DMS79 treated with DMSO at 0.1 percent for 48 hours (cell line): ENCODE measurements at places on chromosomes 5 and 9.
A peak's percentile ranks its signal among the peaks of the same experiment; 100 is the strongest.

- no peak for DNase-seq
Measured at GRCh38 chr9:71515626-71516025, 252.7 kb downstream of the CEMIP2 start.

- DNase-seq = no peak
Measured at GRCh38 chr5:82244854-82245635, 33.1 kb downstream of the RPS23 start.

- peak; percentile 41 for DNase-seq
Measured at GRCh38 chr9:129175515-129175824, 2.6 kb downstream of the IER5L start.

- peak; percentile 38 for DNase-seq
Measured at GRCh38 chr9:35736201-35736633, 3.8 kb downstream of the CREB3 start.

- DNase-seq = no peak
Measured at GRCh38 chr9:134318941-134319305, 7.3 kb upstream of the RXRA start.

- DNase-seq = no peak
Measured at GRCh38 chr5:36656556-36656955, 50.1 kb downstream of the SLC1A3 start.

- peak; percentile 2 for DNase-seq
Measured at GRCh38 chr9:100670719-100671118, 92.8 kb downstream of the CAVIN4 start.

DNA sequence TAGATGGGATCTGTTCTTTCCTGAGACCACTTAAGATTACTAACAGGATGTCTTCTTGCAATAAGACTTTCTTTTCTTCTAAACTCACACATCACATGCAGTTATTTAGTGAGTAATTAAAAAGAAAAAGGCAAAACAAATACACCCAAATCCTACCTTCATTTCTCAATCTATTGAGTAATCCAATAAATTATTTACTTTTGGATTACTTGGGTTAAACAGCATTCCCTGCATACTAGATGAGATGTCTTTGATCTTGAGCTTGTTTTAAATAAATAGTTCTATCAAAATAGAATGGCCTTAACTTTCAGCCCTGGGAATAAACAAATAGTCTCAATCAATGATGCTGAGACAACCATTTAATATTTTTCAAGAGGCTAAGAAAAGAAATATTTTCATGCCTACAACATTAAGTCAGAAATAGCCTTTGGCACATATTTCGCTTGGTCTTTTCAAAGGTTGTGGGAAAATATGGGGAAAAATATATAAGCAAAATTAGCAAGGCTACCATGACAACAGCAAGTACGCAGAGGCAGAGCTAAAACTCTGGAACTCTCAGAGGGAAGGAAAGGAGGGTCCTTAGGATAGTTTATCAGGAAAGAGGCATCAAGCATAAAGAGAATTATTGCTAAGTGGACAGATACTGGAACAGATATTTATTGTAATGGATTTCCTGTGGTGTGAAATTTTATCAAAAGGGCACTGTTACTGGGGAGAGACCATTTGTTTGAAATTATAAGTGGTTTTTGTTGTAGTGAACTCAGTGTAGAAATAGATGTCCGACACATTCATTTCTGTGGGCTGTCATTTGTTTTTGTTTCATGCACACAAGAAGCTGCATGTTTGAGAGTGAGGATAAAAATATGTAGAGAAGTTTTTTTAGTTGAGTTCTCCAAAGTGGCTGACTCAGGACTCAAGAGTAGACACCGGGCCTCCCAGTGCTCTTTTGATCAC, 70.2 kb upstream of the CDH6 start:
- DNase-seq = no peak

DNA sequence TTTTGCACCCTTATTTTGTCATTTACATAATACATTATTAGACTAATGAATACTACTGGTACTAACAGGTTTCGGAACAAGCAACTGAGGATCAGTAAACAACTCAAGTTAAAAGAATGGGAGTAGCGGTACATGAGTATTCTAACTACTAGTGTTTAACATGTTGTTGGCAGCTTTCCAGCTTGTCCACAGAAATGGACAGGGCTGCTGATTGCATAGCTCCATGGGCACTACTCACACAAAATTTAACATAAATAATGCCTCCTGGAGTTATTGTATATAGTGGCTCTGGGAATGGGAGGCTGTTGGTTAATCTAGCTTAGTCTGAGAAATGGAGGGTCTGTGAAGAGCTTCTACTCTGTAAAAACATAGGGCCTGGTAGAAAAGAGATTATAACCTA, 6.7 kb downstream of the NCBP1 start:
- DNase-seq = no peak

DNA sequence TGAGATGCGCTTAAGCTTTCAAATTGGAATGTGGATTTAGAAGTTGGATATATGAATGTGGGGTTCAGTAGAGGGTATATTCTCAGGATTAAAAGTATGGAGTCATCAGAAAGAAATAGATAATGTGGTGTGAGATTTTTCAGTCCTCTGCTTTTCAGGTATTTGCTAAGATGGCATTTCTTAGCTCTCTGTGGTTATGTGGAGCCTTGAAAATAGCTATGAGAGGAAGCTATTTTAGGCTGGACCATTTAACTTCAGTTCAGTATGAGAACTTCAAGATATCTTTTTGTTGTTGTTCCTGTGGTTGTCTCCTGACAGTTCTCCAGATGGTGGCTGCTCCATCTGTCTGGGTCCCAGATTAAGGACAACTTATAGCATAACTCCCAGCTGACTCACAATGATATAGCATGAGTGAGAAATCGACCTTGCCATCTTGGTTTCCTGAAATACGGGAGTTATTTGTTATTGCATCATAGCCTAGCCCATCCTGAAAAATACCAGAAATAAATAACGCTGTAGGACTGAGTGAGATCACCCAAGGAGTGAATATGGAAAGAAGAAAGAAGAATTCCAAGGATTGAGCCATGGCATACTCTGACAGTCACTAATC, 461.5 kb downstream of the ANXA1 start:
- no peak for DNase-seq

- DNase-seq = no peak
Measured at GRCh38 chr5:16665601-16666000, 48.8 kb upstream of the RETREG1 start.
